Activated T-cell treated with anti-CD3 and anti-CD28 coated beads, Interleukin-2, amount 50 U/mL, for 48 hours (primary cell): ENCODE measurements at places on chromosomes 16 and 17.

- no peak for DNase-seq
Observed at GRCh38 chr16:67953641-67954375, 9.9 kb upstream of the LCAT start.

- no peak for DNase-seq
Observed at GRCh38 chr17:40107522-40108174, 7.3 kb upstream of the NR1D1 start.

DNA sequence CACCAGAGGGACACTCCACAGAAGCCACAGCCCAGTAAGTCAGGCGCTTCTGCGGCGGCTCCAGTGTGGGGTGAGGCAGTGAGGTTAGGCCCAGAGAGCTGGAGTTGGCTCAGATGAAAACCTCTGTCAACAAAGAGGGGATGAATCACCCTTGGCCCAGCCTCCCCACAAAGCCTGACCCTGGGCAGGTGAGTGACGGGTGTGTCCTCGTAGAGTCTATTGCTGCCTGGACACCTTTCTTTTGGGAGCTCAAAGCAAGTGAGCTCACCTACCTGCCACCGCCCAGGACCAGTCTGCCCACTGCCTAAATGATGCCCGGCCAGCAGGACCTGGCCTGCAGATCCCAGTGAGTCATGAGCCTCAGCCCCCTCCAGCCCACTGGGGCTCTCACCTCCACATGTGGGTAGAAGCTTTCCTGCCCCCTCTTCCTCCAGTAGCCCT lies 24.9 kb upstream of the DBNDD1 start:
- no peak for DNase-seq

- no peak for DNase-seq
Observed at GRCh38 chr16:86789621-86790051, 211.3 kb downstream of the FOXL1 start.

- DNase-seq, result no peak
Observed at GRCh38 chr17:75478508-75478907, 22.1 kb downstream of the TMEM94 start.

DNA sequence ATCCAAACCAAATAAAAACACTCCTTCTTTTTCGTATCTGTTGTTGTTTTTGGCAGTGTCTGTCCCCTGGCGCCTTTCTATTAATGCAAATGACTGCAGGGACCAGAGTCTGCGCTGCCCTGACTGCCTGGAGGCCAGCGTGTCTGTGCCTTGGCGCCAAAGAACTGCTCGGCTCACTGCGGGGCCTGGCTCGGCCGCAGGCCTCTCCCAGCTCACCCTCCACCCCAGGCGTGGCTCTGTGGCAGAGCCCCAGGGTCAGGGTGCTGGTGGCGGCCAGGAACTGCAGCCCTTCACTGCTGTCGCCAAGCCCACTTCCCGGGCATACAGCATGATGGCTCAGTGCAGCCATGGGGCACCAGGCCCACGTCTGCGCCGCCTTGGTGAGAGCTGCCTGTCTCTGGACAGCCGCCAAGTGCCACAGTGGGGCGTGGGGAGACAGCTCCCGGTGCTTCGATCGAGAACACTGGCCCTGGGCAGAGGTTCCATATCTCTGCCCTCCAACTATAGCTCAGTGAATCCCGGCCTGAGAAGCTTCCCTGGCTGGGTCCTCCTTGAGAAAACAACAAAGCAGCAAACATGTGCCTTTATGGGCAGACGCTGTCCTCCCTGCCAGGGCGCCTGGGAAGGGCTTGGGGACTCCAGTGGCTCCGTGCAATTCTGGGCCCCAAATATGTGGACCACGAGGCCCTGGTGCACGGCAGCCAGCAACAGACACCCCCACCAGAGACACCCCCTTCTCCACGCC lies 11.1 kb downstream of the CANT1 start:
- peak; percentile 13 for DNase-seq

DNA sequence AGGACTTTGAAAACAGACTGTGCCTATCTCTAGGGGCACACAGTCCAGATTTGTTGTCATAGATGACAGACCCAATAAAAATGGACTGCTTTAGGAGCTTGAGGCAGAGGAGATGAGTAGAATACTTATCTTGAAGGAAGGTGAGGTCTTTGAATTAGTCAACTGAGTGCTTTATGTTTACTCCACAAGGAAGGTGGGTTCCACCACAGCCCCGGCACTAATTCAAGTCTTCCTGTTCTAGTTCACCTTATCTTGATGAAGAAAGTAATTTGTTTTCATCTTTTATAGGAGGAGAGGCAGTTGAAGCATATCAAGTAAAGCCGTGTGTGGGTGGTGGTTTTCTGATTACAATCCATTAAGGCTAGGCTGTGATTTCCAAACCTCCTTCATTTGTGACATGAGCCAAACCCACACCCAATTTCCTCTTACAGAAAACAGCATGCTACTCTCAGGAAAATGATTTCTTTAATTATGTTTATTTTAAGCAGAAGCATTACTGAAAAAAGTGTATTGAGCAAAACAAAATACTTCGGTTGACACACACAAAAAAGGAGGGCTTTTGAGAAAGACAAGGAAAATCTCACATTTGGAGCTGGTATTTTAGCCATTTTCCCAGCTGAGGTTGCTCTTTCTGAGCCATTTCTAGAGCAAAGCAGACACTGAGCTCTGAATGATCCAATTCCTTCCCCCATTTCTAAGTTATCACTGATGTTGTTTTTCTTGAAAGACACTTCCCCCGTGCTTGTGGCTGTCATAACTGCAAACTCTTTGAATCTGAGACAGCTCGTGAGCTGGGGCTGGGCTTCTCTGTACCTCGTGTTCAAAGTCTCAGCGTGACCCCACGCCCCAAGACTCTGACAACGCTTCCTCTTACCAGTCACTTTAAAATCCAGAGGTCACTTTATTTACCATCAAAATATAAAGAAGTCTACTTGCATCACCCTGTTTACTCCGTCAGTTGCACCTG lies 35.4 kb downstream of the CDRT15 start:
- DNase-seq, result peak; percentile 64

DNA sequence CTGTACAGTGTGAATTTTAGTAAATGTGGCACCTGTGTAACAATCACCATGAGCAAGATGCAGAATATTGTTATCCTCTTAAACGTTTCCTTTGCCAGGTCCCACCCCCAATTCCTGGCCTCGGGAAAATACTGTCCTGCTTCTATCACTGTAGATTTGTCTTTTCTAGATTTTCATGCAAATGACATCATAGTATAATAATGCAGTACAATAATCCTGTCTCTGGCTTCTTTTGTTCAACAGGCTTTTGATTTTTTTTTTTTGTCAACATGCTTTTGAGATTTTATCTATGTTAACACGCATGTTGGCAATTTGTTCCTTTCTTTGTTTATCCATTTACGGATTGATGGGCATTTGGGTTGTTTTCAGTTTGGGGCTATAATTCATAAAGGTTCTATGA lies 20.4 kb upstream of the HEATR3 start:
- DNase-seq, result no peak
